ENCODE measurements at places on chromosomes 16 and 17.

- no peak for DNase-seq
Observed at GRCh38 chr17:75809631-75810111, 25.1 kb downstream of the UNK start.

GRCh38 chr16:71746442-71747046, 22.0 kb upstream of the PHLPP2 start:
- DNase-seq = no peak

- no peak for DNase-seq
Observed at GRCh38 chr17:28811651-28812090, 30.9 kb downstream of the FAM222B start.

DNA sequence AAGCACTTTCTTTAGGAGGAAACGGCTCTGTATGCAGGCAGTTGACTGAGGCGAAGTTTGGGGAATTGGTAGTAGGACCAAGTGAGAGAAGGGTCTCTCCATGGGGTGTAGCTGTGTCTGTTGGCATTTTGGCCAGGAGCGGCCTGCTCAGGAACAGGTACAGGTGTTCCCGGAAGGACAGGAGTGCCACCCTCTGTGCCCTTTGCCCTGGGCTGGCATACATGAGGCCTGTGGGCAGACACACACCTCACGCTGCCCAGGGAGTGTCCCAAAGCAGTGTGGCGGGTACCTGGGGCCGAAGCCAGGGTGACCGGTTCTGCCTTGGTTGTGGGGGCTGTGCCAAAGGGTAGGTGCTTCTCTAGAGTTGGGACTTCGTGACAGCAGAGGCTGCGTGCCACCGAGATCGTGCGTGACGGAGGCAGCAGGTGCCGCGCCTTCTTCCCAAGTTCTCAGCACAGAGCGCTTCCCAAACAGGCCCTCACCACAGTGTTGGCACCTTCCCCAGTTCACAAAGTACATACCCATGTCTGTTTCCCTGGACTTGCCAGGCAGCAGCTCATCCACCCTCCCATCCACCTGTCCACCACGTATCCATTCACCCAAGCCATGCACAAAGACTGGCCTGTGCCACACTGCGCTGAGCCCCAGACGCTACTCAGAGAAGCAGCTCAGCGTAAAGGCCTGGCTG, 19.9 kb upstream of the TCF25 start:
- DNase-seq = no peak

DNA sequence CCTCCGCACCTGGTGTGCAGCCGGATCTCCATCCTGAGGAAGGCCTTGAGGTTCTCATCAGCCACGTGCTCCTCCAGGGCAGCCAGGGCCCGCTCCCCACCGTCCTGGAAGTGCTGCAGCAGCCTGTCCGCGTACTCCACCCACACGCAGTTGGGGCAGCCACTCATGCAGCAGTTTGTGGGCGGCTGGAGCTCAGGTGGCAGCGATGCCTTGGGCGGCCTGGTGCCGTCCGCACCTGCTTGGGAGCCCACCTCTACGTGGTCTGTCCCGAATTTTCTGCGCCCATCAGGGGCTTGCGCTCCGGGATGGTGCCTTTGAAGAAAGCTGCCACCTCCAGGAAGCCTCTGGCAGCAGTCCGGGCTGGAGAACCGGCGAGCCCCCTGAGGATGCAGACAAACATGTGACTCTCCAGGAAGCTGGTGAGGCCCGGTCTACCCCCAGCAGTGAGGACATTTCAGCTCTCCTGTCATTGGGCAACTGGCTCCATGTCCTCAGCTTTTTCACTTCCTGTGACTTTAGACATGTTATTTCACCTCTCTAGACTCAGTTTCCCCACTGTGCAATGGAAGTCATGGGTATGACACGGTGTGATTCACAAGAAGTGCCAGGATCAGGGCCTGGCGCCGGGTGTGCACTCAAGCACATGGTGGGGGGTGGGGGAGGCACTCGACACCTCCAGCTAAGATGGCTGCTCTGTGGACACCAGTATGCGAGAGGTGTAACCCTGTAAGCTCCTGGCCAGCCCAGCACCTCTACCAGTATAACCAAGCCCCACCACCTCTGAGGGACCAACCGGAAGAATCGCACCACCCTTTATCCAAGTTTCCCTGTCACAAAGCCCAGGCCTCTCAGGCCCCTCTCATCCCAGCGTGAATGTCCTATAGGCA, 957 bp downstream of the OXLD1 start:
- no peak for DNase-seq

DNA sequence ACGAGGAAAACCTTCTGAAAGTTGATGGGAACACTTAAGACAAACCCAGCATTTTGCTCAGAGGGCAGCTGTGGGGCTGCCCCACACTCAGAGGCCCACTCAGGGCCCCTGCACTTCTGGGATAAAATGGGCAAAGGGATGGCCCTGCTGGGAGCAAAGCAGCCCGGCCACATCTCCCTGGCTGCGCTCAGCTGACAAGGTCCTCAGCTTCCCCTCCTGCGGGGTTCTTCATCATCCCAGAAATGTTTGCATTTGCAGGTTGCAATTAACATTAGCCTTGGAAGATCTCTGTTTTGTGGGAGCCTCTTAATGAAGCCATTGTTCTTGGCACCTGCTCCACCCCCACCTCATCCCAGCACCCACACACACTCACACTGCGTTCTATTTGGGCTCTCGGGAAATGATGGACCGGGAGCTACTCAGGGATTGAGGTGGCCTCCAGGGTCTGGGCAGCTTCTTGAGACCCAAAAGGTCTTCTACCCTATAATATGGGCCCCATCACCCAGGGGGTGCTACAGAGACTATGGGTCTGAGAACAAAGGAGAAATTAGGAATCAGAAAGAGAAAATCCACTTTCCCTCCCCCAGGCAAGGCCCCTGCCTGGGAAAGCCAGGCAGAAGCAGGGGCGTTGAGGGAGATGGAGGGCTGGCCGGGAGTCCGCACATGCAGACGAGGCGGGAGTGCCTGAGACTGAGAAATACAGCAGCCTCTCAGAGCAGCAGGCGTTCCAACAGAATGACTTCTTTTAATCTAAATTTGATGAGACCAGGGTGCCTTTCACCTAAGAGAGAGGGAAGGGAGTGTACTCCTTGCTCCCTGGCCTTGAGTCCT, 53.7 kb upstream of the RPL38 start:
- DNase-seq = no peak

DNA sequence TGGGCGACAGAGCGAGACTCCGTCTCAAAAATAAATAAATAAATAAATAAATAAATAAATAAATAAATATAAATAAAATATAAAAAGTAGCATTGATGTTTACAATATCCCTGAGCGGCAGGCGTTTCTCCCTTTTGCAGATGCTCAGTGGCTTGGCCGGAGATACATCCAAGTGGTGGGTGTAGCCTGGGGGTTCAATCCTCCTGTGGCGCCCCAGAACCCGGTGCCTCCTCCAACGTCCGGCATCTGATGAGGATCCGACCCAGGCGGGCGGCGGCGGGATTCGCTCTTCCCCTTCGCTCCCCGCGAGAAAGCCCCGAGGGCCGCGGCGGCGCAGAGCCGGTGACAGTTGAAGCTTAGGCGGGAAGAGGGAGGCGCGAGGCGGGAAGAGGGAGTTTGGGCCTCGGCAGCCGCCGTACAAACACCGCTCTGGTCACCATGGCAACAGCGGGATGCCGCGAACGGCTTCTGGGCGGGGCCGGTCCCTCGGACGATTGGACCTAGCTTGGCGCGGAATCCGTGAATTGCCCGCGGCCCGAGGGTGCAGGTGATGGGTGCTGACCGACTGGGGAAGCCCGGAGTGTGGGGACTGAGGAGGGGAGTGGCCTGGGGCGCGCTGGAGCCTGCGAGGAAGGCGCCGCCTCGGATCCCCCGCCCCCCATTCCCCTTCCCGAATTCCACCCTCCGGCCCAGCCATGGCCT, 12.7 kb upstream of the ALDOA start:
- DNase-seq = peak; percentile 74

DNA sequence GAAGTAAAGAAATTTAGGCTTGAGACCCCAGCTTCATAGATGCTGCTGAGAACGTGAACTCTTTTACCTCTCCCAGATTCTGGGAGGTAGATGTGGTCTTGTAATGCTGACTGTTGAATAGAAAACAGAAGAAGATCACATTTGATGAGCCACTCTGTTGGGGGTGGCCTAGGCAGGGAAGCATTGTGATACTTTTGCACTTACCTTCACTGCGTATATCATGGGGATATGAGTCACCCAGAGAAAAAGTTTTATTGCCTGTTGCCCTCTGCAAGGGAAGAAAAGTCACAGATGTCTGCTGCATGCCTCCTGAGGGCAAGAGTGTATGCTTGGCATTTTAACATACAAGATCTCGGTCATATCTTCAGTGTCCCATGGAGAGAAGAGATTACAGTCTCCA, 365.4 kb downstream of the SNX29 start:
- no peak for DNase-seq

- DNase-seq = no peak
Observed at GRCh38 chr17:46773676-46774075, 44.8 kb downstream of the WNT3 start.

DNA sequence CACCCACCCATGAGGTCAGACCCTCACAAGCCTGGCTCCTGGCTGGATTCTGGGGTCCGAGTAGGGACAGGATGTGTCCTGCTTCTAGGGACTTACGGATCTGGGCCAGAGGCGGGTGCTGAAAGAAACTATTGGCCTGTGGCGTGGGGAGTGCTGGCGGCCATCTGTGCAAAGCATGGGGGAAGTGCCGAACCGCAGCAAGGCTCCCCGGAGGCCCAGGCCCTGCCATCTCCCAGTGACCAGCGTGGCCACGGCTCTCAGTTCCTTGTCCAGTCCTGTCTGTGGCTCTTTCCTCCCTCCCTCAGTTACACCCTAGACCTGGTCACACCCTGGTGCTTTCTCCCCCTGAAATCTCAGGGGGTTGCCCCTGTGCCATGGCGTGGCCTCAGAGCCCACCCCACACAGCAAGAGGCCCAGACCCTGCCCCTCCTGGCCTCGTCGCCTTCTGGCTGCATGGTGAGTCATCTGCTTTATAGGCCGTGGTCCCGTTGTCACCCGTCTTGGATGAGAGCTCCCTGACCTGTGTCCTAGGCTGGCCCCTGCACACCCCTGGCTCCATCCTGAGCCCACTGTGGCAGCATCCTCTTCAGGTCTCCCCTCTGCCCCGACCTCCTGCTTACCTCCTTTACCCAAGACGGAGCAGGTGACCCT, 54.5 kb downstream of the PRMT7 start:
- DNase-seq = no peak

DNA sequence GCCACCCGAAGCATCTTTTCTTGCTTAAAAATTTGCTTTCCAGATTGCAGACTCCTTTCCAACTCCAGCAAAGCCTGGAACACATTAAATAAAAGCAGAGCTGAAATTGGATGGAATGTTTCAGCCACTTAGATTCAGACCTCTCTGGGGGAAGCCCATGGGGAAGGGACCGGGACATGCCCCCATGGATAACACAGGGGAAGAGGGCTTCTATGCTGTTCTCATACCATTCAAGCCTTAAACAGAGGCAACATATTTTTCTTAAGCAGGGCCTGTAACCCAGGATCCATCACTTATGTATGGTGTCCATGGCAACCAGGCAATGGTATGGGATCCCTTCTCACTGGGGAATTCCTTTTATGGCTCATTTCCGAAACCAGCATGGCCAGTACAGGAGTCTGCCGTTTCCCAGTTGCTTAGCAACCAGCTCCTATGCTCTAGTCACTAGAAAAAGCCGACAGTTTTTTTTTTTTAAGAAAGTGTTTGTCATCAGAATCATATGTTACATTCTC, 62.0 kb upstream of the MARCHF10 start:
- no peak for DNase-seq

DNA sequence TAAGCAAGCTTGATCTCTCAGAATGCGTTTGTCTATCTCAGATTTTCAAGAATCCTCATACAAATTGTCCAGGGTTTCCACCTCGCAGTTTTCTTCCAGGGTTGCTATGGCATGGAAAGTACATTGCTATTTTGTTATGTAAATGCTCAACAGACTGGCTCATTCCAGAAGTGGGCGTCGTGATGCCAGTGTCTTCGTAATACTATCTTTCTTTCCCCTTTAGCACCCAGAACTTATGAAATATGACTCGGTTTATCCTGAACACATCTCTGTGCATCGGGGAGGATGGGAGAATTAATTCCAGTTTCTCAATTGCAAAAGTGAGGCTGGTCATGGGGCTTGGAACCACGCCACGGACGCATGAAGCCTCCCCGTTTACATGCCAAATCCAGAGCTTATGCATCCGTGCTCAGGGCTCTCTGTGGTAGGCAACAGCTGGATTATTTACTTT, 405.0 kb downstream of the WWOX start:
- no peak for DNase-seq

DNA sequence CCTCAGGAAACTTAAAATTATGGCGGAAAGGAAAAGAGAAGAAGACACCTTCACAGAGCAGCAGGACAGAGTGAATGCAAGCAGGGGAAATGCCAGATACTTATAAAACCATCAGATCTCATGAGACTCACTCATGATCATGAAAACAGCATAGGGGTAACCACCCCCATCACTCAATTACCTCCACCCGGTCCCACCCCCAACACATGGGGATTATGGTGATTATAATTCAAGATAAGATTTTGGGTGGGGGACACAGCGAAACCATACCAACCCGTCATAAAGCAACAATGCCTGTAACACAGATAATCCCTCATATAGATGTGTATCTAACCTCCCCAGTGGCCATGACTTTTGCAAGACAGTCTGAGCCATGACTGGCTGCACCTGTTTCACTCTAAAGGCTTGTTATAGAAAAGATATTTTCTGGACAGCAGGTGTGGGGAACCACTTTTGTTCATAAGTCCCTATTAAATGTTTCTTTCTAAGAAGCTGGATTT, 7.0 kb upstream of the GSDMA start:
- no peak for DNase-seq

- no peak for DNase-seq
Observed at GRCh38 chr16:17149904-17150483, 320.8 kb downstream of the XYLT1 start.

DNA sequence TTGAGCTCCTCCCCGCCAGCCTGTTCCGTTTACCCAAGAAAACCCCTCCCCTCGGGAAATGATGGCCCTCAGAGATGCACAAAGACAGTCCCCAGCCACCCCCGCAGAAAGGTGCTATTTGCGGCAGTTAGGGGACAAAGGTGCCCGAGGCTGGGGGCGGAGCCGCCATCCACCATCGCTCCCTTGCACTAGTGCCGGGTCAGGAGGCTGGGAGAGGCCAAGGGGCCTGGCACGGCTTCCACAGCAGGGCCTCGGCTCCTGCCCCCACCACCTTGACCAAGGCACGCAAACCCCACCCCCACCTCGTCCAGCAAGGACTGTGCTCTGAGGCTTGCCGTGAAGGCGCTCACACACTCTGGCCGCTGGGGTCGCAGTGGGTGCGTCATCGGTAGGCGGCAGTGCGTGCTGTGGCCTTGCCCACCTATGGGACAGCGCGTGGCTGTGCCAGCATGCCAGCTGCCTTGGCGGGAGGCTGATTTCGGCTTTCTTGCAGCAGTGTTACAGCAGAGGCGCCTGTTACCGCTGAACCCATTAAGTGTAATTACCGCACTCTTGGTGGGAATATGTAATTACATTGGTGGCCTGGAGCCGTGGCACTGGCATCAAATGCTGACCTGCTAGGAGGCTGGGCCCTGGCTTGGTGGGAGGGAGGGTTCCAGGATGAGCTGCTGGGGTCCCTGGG, 31.8 kb downstream of the TPSG1 start:
- no peak for DNase-seq

DNA sequence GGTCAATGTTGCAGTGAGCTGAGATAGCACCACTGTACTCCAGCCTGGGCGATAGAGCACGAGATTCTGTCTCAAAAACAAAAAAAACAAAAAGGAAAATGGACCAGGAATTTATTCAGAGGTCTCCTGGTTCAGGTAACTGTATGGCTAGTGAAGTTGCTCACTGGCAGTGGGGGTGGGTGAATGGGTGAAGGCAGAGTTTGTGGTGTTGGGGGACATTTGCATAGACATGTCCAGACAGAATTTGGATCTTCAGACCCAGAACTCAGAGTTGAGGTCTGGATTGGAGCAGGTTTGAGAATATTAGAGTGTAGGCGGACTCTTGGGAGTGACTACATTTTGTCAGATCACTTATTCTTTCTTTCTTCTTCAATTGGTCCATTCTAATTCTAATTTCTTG, 55.0 kb downstream of the SMPD3 start:
- no peak for DNase-seq

Measured in GM12878 (cell line).